Muscle of arm (tissue), 14 donors: ENCODE measurements at places on chromosomes 4 and X. TPM values are rescaled to one million over a fixed set of nuclear protein-coding genes. Genes with fewer than 3 reads are reported as not detected.

ANOS1 gene
- not detected for polyA plus RNA-seq

TMEM31 gene
- polyA plus RNA-seq = 0.68 TPM

DNA sequence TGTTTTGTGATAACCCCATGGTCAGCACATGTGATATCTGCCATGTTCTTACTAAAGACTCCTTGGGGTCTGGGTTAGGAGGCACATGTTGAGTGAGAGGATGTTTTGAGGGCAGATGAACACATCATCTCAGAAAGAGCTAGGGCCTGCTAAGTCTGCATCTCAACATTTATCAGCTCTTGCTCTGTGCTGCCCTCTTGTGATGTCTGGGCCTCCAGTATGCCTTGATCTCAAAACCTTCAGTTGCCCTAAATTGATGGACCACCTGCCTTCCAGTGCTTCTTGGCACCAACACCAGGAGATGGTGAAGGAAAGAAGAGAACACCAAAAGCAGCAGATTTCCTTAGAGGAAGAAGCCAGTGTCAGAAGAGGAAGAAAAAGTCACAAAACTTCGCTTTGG lies 22.5 kb downstream of the MID1 start:
- no peak for DNase-seq

- no peak for DNase-seq
Observed at GRCh38 chr4:148951346-148951745, 509.1 kb upstream of the NR3C2 start.

DNA sequence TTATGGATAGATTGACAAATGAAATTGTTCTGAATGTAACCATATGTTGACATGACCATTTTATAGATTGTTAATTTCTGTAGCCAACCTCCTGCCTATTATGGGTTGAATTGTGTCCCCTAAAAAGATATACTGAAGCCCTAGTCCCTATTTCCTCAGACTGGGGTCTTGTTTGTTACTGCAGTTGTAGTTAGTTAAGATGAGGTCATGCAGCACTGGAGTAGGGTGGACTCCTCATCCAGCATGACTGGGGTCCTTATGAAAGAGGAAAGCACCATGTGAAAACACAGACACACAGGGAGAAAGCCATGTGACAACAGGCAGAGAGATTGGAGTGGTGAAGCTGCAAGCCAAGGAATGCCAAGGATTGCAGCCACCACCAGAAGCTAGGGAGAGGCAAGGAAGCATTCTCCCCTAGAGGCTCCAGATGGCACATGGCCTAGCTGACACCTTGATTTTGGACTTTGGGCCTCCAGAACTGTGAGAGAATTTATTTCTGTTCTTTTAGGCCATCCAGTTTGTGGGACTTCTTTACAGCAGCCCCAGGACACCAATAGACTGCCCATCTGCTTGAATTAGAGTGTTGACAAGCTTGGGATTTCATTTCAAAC lies 14.0 kb downstream of the MTM1 start:
- no peak for DNase-seq

DNA sequence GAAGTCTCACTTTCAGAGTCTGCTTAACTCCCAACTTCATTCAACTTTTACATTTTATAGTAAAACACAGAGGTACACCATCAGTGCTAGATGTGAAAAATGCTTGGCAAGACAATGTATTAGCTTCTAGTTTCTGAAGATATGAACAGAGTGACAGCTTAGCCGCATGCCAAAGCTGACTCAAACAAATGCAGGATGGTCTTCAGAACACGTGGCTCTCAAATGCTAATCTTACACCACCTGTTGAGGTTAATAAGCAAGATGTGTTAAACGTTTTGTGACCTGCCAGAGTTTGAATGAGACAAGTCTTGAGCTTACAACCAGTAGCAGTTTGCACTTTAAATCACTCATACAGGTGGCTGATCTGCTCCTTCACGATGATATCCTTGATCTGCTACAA lies 18.9 kb upstream of the GPM6B start:
- DNase-seq = no peak

DNA sequence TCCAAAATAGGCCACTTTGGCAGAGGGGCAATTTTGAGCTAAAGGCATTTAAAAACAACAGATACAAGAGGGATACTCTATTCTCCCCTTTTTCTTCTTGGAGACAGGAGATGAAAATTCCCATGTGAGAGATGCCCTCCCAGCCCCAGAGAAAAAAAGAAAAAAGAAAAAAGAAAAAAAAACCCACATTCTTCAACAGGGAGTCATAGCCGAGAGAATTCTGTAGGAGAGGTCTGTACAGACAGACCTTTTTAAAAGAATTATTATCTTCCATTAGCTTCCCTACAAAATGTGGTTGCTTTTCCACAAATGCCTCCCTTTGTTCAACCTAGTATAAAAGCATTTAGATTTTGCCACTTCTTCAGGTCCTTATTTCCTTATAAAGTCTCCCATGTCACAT lies 89.9 kb downstream of the SPCS3 start:
- DNase-seq = no peak
